Bladder microvascular endothelial cell (primary cell): ENCODE measurements at places on chromosomes 2 and 18. TPM values are rescaled to one million over a fixed set of nuclear protein-coding genes. Genes with fewer than 3 reads are reported as not detected.

The SLC4A3 gene
- total RNA-seq: under 0.01 and 0.25 TPM in 2 replicates

The ASIC4 gene
- not detected in 2 replicates for total RNA-seq

The UGT1A1 gene
- total RNA-seq: not detected in 2 replicates

The ITPRID2 gene
- total RNA-seq: 141 and 185 TPM in 2 replicates

The TMEM237 gene
- total RNA-seq: 13.6 and 46.9 TPM in 2 replicates

The LIMS3 gene
- 4.4 and 69.0 TPM in 2 replicates for total RNA-seq

The NOTO gene
- not detected in 2 replicates for total RNA-seq

The CIB4 gene
- not detected in 2 replicates for total RNA-seq

The RTP5 gene
- total RNA-seq: not detected in 2 replicates

The ATP6V1B1 gene
- 0.76 and 1.1 TPM in 2 replicates for total RNA-seq

The TBR1 gene
- under 0.01 TPM in 1 of 2 replicates, not detected in the other for total RNA-seq

The ARL5A gene
- 29.6 and 168 TPM in 2 replicates for total RNA-seq

The CHN1 gene
- 11.5 and 22.6 TPM in 2 replicates for total RNA-seq

The SKOR2 gene
- total RNA-seq: not detected in 2 replicates

The SCG2 gene
- total RNA-seq: 0.38 TPM in 1 of 2 replicates, not detected in the other

The CHRNG gene
- not detected in 2 replicates for total RNA-seq

The CDH20 gene
- 0.13 and 0.16 TPM in 2 replicates for total RNA-seq

The IL36B gene
- total RNA-seq: not detected in 2 replicates

The DTNA gene
- total RNA-seq: 0.81 and 10.7 TPM in 2 replicates

The FAM124B gene
- total RNA-seq: 64.1 and 147 TPM in 2 replicates

The NEB gene
- 0.16 and 1.1 TPM in 2 replicates for total RNA-seq

The NYAP2 gene
- total RNA-seq: not detected in 2 replicates

The MGAT5 gene
- total RNA-seq: 37.2 and 120 TPM in 2 replicates

The SPC25 gene
- total RNA-seq: 3.0 and 5.0 TPM in 2 replicates

The CCDC102B gene
- total RNA-seq: 1.1 and 13.8 TPM in 2 replicates

The ADD2 gene
- total RNA-seq: 4.0 and 4.7 TPM in 2 replicates

The ATP8B1 gene
- 66.6 and 67.5 TPM in 2 replicates for total RNA-seq

The NEURL3 gene
- 0.32 and 2.0 TPM in 2 replicates for total RNA-seq

The PROKR1 gene
- total RNA-seq: not detected in 2 replicates

The CHRNA1 gene
- total RNA-seq: 0.16 and 6.0 TPM in 2 replicates

The AKAIN1 gene
- total RNA-seq: not detected in 2 replicates

The REG1A gene
- not detected in 2 replicates for total RNA-seq

The HOXD12 gene
- total RNA-seq: not detected in 2 replicates
